Left ventricle myocardium superior (tissue), 1 donor: ENCODE measurements at places on chromosomes 5 and 9.

GRCh38 chr9:137302449-137303150, 529 bp upstream of the NRARP start:
- DNase-seq = no peak

DNA sequence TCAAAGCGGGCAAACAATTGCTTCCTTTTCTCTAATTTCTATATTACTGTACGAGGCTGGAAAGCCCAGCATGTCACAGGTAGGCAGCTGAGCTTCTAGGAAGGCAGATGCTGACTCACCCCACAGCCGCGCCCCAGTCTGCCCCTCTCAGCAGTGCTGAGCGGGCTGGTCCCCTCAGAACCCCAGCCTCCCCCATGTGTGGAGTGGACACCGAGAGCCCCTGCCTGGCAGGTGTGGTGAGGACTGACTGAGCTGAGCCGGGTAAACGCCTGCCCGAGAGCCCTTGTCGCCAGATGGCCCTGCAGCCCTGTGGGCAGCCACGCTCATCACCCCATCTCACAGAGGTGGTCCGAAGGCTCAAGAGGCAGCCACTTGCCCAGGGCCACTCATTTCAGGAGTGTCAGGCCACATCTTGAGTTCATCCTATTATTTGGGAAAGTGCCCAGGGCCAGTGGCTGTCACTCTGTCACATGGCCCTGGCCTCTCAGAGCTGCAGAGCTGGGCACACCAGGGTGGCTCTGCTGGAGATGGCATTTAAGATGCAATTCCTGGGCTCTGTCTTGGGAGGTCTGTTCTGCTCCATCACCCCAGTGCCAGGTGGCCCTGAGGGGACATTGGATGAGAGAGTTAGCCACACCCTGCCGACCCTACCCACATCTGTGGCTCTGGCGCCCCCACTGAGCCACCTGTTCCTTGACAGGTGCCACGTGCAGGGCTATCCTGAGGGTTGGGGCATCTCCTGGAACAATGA, 12.4 kb downstream of the CARD19 start:
- DNase-seq = no peak

DNA sequence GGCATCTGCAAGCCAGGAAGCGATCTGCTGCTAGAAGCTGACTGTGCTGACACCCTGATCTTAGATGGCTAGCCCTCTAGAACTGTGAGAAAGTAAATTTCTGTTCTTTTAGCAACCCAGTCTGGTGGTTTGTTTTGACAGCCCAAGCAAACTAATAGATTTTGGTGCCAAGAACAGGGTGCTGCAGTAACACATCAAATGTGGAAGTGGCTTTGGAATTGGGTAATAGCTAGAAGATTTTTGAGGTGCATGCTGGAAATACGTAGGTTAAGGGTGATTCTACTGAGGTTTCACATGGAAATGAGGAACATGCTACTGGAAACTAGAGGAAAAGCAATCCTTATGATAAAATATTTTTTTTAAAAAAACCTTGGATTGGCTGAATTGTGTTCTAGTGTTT, 153.5 kb upstream of the SH3GL2 start:
- DNase-seq = no peak

- DNase-seq = no peak
These were observed 99.2 kb downstream of the WDR70 start for GRCh38 chr5:37478121-37478894.

DNA sequence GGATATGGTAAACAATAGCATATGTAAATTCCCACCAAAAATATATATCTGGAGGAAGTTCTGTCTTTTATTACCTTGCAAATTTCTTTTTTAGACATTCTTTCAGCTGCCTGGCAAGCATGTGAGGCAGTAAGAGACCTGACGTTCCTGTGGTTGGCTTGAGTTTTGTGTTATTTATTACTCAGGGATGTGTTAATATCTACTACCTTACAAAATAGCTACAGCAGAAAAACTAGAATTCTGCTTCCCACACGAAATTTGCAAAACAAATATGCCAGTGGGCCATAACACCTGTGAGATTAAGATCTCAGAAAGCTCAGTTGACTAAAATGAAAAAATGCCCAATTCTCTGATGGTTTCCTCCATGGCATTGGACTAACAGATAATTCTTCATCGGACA, 274.2 kb downstream of the TMEM167A start:
- no peak for DNase-seq

DNA sequence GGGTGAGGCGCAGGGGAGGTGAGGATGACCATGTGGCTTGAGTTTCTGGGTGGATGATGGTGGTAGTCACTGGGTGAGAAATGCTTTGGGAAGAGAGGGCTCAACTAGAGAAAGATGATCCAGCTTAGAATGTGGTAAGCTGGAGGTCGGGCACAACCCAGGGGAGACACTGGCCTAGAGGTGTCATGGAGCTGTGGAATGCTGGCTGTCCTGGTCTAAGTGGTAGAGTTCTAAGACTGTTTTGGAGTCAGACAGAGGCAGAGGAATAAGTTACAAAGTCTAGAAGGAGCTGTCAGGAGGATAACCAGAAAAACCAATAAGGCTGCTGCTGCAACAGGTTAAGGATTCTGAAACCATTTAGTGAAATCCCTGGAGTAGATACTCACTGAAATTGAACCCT, 19.2 kb upstream of the ACSL6 start:
- DNase-seq = no peak

- DNase-seq = no peak
These were observed 214.1 kb downstream of the SMARCA2 start for GRCh38 chr9:2229109-2229721.
